ENCODE measurements at places on chromosomes 3 and 15.

DNA sequence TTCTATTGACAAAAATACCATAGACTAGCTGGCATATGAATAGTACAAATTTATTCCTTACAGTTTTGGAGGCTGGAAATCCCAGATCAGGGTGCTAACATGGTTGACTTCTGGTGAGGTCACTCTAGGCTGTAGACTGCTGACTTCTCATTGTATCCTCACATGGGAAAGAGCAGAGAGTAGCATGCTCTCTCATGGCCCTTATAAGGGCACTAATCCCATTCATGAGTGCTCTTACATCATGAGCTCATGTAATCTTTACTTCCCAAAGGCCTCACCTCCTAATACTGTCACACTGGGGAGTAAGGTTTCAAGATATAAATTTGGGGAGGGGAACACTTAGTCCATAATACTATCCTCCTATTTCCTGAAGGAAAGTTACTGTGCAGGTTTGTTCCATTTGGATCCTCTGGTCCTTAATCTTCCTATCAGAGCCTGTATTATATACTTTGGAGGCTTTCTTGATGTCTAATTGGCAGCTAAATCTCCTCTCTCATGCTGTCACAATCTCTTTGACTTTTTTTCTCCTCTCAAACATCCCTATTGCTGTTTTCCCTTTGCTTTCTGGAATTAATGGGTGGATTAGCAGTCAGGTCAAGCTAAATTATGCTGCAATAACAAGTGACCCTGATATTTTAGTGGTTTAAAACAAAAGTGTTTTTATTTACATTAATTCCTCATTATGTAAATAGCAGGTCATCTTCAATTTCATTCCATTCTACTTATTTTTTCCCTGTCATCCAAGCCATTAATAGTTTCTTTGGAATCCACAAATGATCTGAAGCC is 23.1 kb upstream of the LEKR1 start:
- no peak for DNase-seq

DNA sequence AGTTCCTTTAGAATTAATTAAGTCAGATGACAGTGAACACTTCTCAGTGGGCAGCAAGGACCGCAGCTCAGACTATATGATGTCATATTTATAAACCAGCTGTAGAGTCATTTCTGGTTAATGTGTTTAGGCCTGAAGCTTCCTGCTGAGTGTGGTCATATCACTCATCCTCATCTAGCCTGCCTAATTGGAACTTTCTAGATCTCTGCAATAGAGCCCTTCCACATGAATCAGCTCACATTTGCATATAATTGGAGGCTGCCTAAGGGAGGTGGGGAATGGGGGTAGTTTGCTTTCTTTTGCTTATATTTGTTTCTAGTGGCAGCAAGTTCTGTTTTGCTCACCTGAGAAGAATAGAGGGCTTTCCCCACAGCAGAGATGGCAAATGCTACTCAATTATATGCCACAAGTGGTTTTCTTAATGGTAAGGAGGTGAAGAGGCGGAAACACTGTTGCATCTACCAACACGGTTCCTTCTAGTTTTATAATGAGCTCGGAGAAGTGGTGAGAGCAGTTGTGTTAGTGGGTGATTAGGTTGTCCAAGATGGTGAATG is 148.1 kb downstream of the KLHL25 start:
- peak; percentile 14 for DNase-seq

- DNase-seq = no peak
Measured at GRCh38 chr3:176296066-176296597, 901.1 kb downstream of the TBL1XR1 start.

DNA sequence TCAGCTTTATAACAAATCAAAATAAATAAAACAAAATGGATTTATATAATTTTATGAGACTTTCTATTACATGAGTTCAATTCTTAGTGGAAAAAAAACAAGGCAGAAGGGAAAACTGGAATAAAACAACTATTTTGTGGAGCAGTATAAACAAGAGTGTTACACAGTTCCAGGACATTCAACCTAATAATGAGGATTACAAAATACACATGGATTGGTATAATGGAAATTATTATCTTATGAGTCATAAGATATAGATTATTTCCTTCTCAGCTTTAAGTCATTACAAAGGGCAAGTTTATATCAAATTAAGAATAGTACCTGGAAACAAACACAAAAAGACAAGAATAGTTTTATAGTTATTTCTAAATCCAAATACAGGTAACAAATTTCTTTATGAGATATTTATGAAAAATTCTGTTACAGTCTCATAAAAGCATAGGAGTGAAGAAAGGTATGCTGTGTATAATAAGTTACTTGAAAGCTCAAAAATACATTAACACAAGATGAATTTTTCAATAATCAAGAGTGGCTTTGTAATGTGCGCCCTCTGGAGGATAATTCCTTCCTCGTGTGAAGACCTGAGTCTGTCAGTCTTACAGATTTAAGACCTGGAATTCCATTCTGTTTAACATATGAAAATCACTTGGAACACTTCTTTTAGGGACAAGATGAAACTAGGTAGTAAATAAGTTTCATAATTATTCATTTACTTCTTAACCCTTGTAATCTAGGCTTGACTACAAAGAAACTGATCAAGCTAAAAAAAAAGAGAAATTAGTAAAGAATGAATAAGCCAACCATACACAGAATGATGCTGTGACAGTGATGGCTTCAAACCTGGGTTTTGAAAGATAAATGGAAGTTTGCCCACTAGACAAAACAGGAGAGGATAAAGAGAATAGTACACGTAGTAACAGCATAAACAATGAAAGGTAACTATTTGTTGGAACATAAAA is 9.5 kb downstream of the COPS2 start:
- DNase-seq = no peak

DNA sequence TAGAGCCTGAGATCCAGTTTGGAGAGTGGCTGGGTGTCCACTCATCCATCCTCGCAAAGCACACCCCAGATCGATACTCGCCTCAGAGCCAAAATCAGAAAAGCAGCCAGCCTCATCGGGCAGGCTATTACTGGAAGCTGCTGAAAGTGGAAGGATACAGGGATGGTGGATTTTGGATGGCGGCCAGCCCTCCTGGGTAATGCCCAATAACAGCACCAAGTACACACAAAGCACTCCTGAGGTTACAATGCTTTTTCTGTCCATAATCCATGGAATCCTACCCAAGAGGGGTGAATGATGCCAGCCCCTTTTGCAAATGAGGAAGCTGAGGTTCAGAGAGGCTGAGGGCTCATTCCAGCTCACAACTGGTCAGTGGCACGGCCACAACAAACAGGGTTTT is 93.1 kb upstream of the SLC6A11 start:
- no peak for DNase-seq

- no peak for DNase-seq
Measured at GRCh38 chr3:125395091-125395490, 20.0 kb upstream of the ZNF148 start.
